ENCODE measurements at places on chromosomes 2 and 18.

DNA sequence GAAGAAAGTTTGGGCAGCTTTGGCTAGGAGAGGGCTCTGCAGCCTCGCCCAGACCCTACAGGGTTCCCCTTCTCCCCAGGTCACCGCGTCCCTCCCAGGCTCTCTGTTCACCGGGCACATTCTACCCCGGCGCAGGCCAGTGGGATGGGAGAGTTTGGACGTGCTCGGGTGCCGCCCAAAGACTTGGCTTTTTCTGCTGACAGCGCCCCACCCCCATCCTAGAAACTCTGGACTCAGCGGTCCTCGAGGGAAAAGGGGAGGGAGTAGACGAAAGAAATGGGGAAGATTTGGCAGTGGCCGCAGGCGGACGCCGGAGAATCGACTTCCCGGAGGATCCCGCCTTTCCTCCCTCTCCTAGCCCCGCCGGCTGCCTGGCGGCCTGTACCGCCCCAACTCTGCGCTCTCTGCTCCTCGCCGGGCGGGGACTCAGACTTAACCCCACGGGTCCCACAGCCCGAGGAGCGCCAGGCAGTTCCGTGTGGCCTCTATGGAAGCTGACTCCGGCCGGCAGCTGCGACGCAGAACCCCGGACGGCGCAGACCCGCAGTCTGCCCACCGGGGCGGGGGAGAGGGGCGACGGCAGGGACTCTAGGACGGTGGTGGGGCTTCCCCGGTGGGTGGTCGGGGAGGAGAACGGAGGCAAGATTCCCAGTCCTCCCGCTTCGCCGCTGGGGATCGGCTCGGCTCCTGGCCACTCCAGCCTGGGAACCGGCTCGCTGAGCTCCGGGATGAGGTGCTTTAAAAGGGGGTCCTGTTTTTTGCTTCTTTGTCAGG lies 863 bp upstream of the SIX2 start:
- no peak for DNase-seq

DNA sequence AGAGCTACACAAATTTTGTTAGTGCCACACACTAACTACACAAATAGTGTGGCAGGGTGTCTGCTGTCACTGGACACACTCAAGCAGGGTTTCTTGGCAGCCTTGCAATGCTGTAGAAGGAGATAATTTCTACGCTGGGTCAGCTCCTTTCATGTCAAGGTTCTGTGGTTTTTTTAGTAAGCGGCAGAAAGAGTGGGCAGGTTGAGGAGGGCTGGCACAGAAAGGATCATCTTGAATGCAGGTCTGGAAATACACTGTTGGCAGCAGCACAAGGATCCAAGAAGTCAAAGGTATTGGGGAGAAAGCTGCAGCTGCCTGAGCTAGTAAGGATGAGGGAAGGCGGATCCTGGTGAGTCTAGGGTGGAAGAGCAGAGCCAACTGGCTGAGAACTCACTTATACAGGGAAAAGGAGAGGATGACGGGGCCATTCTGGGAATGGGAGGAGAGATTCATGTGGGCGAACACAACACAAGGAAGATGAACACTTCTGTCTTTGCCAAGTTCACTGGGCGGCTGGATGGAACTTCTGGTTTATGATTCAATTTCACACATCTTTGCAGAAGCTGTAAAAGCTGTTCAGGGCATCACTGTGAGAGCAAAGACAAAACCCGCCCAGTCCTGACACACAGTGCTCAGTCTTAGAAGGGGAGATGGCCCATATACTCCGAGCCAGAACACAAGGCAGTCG lies 16.9 kb upstream of the CYRIA start:
- DNase-seq: no peak

DNA sequence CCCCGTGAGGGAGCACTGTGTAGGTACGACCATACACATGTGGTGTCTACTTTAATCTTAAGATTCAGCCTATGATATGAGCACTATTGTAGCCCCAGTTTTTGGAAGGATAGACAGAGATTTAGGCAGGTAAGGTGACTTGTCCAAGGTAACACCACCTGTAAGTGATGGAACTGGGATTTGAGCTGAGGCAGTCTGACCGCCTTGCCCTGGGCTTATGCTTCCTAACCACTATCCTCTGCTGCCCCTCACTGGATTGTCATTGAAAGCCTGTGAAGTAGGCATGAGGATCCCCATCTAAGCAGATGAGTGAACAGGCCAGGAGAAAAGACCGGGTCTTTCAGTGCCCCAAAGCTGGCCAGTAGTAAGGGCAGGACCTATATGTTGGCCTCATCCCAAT lies 343.8 kb downstream of the CYRIA start:
- no peak for DNase-seq

DNA sequence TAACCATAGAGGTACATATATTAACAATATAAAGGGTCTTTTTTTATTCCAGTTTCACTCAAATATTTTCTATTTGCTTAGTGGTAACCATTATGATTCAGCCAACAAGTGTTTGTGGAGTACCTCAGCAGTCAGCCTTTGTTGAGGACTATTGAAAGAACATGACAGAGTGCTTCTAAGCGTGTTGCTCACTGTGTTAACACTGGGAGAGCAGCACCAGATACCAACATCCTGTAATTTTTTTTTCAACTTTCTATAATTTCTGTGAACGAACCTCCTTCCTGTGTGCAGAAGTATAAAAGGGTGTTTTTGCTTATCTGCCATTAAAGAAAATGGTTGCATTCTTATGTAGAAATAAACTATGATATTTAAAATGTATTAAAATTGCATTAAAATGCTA lies 239.0 kb downstream of the PHLPP1 start:
- DNase-seq: no peak

GRCh38 chr2:130252880-130253645 lies 54.8 kb upstream of the TUBA3E start:
- no peak for DNase-seq

DNA sequence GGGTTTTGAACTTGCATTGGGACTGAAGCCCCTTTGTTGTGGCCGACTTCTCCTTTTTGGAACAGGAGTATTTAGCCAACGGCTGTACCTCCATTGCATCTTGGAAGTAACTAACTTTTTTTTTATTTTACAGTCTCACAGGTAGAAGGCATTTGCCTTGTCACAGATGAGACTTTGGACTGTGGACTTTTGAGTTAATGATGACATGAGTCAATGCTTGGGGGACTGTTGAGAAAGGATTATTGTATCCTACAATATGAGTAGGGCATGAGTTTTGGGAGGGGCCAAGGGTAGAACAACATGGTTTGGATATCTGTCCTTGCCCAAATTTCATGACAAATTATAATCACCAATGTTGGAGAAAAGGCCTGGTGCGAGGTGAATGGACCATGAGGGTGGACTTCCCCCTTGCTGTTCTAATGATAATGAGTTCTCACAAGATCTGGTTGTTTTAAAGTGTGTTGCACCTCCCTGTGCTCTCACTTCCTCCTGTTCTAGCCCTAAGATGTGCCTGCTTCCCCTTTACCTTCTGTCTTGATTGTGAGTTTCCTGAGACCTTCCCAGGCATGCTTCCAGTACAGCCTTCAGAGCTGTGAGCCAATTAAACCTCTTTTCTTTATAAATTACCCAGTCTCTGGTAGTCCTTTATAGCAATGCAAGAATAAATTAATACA lies 1269.4 kb upstream of the CHAC2 start:
- no peak for DNase-seq

GRCh38 chr2:196234672-196235071 lies 63.3 kb upstream of the STK17B start:
- DNase-seq: no peak

DNA sequence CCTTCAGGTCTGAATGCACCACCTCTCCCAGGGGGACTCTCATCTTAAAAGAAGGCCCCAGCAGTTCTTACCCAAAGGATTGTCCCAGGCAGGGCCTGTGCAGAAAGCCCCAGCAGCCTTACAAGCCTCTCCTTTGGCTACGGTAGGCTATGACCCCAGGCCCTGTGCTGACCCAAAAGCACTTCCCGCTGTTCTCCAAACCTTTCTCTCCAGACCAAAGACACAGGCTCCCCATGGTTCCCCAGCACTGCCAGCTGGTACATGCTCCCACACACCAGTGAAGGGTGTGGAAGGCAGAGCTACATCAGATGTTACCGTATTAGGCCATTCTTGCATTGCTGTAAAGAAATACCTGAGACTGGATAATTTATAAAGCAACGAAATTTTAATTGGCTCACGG lies 35.4 kb downstream of the LBH start:
- no peak for DNase-seq

DNA sequence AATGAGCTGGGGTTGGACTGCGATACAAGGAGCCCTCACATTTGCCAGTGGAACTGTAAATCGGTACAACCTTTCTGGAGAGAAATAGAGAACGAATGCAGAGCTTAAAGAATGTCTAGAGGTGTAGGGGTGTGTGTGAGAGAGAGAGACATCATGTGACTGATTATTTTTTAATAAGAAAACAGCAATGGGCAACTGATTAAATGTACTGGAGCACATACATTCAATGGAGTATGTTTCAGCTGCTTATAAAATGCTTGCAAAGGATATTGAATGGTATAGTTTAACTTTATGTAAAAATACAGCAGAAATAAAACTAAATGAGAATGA lies 391 bp upstream of the TMEM17 start:
- no peak for DNase-seq

GRCh38 chr18:48531082-48531403 lies 7.8 kb upstream of the CTIF start:
- DNase-seq: no peak

- no peak for DNase-seq
Measured at GRCh38 chr2:236562434-236562833, 7.2 kb upstream of the ACKR3 start.

GRCh38 chr2:18444806-18445205 lies 115.6 kb downstream of the RDH14 start:
- DNase-seq: no peak
